ENCODE measurements at places on chromosomes 5 and 9.

- DNase-seq, result no peak
These were observed 12.2 kb upstream of the TAF1L start for GRCh38 chr9:32647671-32648070.

- no peak for DNase-seq
These were observed 78.7 kb downstream of the SLC25A46 start for GRCh38 chr5:110817459-110817858.

DNA sequence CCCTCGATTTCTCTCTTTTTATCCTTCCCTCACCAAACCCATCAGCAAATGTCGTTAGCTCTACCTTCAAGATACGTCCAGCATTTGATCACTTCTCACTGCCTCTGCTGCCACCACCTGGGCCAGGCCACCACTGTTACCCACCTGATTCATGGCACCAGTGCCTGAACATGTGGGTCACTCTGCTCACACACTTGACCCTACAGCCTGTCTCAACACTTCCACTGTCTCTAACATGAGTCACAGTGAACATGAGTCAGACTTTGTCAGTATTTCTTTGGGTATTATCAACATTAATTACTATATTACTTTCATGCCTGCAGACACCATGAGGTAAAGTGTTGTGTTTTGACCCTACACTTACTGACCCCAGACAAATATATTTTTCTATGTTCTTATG, 19.6 kb downstream of the SLC24A2 start:
- no peak for DNase-seq

DNA sequence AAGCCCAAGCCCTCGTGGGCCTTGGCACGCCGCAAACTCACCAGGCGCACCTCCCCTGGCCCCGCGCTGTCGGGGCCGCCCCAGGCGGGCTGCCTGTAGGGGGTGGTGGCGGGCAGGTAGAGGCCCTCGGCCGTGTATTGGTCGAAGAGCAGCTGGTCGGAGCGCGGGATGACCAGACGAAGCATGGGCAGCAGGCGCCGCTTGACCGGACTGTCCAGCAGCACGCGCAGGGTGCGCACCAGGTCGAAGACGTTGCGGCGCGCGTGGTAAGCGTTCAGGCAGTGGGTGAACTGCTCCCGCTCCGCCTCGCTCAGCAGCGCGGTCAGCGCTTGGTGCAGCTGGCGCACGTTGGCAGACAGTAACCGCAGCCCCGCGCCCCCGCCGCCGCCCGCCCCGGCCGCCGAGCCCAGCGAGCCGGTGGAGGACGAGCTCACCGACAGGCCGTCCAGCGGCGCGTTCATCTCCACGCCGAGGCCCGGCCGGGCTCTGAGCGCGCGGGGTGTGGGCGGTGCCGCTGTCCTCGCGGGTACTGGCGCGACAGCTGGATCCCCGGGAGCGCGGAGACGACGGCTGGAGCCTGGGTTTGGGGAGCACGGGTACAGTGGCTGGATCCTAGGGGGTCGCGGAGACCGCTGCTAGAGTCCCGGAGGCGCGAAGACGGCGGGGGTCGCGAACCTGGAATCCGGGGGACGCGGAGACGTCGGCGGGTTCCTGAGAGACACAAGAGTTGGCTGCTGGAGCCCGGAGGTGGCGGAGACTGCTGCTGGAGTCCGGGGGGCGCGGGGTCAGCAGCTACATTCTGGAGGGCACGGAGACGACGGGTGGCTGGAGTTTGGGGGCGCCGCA, 709 bp downstream of the WHRN start:
- DNase-seq, result peak; percentile 52

Measured in NCI-H1092 treated with DMSO at 0.1 percent for 48 hours (cell line).